ENCODE measurements at places on chromosomes 3 and 15.

DNA sequence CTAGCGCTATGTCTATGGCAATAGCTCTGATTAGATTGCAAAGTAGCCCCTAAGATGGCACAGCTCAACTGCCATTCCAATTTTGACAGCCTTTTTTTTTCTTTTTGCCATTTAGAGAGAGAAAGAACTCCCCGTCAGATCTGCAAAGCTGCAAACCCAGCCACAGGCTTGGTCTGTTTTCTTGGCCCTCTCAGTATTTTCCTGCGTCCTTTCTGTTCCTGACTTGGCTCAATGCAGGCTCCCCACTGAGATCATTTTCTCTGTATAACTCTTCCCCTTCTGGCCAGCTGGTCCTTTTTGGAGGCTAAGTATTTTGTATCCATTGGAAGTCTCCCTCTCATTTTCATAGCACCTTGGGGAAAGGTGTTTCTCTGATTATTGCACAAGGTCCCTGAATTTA, 386.7 kb downstream of the UNC13C start:
- no peak for DNase-seq

DNA sequence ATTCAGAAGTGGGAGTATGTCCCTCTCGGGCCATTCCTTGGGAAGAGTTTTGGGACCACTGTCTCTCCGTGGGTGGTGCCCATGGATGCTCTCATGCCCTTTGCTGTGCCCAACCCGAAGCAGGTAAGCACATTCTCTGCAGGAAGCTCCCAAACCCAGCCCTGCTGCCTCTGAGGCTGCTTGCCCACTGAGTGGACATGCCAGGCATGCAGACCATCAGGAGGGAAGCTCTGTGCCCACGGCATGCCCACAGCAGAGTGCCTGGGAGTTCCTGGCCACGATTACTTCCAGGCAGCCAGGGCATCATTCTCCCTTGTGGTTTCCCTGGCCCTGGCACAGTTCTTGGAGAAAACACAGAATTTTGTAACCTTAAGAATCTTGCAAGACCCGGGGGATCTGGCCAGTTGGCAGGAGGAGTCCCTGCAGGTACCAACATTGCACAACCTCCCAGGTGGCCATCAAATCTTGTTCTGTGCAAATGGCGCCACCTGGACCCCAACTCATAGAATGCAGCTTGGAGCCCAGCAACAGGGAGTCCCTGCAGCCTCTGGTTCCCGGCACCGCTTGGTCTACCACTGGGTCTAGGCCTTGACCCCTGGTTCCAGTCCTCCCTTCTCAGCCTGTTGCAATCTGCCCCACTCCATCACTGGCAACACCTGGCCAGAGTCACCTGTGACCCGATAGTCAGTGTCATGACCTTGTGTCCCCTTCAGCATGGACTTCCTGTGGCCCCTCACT, 20.4 kb downstream of the FAH start:
- no peak for DNase-seq

DNA sequence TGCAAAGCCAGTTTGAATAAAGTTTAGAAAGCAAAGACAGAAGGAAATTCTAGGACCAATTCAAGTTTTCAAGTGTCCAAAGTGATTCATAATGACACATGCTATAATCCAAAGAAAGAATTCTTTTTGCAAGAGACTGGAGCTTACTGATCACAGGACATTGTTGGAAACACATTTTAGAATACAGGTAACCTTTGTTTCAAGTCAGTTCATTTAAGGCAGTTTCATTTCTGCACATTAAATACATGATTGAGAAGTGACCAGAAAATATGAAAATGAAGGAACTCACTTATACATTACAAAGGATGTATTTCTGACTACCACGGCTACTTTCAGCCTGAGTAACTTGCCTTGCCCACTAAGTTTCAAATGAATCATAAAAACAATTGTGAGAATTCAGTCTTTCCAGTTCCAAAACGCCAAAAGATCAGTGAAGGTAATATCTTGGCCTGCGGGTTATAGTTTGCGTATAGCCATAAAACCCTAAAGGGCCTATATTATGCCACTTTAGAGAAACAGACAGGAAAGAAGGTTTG, 48.7 kb downstream of the PRICKLE2 start:
- DNase-seq, result no peak

- DNase-seq, result no peak
Observed at GRCh38 chr3:73407577-73407976, 217.2 kb downstream of the PDZRN3 start.

- DNase-seq, result no peak
Observed at GRCh38 chr3:141167681-141168080, 63.9 kb upstream of the PXYLP1 start.

DNA sequence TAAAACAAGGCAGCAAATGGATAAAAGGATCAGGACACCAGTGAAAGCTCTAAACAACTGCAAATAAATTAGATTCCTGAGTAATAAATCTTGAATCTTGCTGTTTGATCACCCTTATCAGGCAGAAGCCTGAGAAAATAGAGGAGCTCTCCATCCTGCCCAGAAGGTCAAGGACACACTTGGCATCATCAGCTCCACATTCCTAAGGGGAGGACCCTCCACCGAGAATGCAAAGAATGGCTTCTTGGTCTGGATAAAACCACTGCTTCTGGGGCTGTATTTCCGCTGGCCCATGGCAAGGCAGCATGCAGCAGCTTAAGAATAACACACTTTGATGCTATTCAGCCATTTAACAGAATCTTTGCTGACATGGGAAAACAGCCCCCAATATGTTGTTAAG, 108.9 kb upstream of the TSC22D2 start:
- DNase-seq, result no peak

- no peak for DNase-seq
Observed at GRCh38 chr15:101542306-101543025, 53.0 kb upstream of the PCSK6 start.

GRCh38 chr15:42194513-42194912, 13.6 kb downstream of the VPS39 start:
- no peak for DNase-seq
